ENCODE measurements at places on chromosomes 3 and 15.
A peak's percentile ranks its signal among the peaks of the same experiment; 100 is the strongest.

GRCh38 chr3:44729384-44729910 lies at the start of gene ZNF501:
Gene ZNF501, plus strand, starts transcription at chr3:44729635. Its CDS starts 4,787 bp downstream, at chr3:44734422.
- peak; percentile 65 for DNase-seq

GRCh38 chr15:101267320-101268104 lies 9.8 kb downstream of the SELENOS start:
- no peak for DNase-seq

DNA sequence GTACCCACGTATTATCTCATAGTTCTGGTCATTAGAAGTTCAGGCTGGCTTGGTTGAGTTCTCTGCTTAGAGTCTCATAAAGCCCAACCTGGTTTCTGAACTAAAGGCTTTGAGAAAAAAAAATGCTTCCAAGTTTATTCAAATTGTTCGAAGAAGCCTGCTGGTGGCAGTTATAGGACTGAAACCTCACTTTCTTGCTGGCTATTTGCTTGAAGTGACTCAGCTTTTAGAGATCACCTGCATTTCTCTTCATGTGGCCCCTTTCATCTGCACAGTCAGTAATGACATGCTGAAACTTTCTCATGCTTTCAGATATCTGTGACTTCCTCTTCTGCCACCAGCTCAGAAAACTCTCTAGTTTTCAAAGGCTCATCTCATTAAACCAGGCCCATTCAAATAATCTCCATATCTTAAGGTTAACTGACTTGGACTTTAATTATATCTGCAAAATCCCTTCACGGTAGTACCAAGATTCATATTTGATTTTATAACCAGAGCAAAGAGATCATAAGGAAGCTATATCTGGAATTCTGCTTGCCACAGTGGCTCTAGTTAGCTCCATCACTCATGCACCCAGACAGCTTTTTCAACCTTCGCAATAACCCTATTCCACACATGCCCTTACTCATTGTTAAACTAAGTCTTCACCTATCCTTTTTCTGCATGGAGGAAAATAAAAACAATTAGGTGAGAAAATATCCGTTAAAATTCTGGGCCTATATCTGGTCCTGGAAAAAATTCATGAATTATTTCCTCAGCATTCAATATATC lies 433.8 kb upstream of the CBLB start:
- DNase-seq = no peak

DNA sequence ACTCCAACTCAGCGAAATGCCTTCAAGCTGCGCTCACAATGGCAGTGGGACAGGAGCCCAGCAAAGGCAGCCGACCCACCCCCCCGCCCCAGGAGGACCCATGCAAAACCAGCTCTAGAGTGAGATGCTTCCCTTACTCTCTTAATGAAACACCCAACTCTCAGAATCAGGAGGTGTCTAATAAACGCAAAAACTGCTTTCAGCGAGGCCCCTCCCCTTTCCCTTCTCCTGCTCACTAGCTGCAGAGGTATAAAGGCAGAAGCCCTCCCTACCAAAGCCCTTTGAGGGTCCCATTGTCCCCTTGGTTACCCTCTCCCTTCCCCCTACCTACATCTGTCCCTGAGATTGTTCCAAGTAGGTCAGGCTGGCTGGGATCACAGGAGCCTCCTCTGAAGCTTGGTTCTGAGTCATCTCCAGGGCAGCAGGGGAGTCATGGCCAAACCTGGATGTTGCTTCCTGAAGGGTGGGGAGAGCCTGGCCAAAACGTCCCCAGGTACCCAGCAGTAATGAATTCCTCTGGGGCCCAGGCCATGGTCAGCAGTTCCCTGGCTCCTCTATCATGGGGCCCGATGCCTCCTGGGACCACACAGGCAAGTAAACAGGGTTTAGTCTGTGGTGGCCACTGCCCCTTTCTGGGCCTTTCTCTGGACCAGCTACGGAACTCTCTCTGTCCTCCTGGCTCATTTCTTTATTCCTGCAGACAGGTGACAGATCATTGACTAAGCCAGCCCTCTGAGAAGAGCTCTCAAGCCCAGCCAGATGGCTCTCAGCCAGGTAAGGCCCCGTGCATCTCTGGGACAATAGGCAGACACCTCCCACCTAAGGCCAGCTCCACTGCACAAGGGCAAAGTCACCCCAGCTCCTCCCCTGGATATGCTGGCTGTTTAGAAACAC lies 8.6 kb downstream of the KLHL25 start:
- no peak for DNase-seq

DNA sequence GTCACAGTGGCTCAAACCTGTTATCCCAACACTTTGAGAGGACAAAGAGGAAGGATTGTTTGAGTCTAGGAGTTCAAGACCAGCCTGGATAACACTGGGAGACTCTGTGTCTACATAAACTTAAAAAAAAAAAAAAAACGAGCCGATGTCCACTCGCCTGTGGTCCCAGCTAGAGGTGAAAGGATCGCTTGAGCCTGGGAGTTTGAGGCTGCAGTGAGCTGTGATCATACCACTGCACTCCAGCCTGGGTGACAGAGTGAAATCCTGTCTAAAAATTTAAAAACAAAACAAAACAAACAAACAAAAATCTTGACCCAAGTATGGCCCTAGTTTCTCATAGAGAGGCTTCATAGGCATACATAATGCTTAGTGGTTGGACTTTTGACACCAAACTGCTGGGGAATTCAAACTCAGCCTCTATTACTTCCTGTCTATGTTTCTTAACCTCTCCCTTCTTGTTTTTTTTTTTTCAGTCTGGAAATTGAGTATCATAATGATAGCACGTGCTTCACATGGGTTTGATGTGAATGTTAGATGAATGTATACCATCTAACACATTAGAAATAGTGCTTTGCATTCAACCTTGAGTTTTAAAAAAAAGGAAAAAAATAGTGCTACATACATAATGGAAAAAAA lies 46.4 kb upstream of the CAPN7 start:
- DNase-seq = no peak

GRCh38 chr3:154235330-154235729 lies 89.0 kb downstream of the DHX36 start:
- DNase-seq = no peak

DNA sequence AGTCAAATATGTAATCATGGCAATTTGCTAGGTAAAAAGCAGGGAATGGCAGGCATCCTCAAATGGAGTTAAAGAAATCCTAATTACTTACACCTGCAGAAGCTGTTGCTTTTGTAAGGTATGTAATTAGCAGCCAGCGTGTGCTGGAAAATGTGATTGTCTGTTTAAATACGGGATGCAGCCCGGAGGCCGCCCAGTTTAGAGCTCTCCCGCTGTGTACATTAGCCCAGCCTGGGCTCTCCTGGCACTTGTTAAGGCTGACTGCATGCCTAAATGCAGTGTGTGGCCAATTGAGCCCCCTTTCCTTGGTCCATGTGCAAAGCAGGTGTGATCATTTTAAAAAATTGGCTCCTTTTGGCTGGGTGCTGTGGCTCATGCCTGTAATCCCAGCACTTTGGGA lies 9.0 kb downstream of the DPH3 start:
- no peak for DNase-seq

DNA sequence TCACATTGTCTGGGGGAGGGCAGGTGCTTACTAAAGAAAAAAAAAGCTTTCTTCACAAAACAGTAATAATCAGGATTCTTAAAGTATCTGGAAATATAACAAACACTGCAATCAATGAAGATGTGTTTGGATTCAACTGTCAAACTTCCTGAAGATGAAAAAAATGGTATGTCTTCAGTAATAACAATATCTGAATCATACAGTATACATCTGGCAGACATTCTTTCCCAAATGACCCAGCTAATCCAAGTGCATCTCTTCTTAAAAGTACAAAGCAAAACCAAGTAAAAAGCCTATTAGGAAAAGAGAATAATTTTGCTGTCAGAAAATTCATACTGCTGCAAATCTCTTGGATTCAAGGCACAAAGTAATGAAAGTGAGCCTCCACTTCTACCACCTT lies 145.0 kb upstream of the MCTP2 start:
- DNase-seq = no peak

Data from stimulated activated CD8-positive, alpha-beta memory T cell treated with anti-CD3 and anti-CD28 coated beads, Interleukin-2, amount 100 ng/mL, for 1 hour (primary cell).